ENCODE measurements at places on chromosomes 7 and 10.

GRCh38 chr10:34254596-34254995 lies 560.5 kb downstream of the PARD3 start:
- DNase-seq: no peak

GRCh38 chr10:58414270-58415041 lies 29.2 kb downstream of the TFAM start:
- peak; percentile 51 for DNase-seq

DNA sequence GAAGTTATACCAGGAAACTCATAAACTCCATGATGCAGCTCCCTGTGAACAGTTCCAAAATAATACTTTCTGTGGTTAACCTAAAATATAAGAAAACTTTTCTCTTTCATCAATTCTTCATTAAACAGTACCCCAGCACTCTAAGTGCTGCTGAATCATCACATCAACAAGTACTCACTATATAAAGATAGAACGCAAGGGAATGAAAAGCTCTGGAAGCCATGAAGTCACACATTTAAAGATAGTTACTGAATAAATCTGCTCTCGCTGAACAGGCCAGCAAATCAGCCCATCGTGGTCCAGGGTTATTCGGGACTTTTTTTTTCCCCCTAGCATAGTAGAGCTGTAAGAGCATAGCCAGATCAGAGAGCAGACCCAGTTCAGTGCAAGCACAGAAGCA lies 254.3 kb downstream of the IPMK start:
- no peak for DNase-seq

GRCh38 chr10:15365692-15366091 lies 5.4 kb downstream of the FAM171A1 start:
- no peak for DNase-seq

DNA sequence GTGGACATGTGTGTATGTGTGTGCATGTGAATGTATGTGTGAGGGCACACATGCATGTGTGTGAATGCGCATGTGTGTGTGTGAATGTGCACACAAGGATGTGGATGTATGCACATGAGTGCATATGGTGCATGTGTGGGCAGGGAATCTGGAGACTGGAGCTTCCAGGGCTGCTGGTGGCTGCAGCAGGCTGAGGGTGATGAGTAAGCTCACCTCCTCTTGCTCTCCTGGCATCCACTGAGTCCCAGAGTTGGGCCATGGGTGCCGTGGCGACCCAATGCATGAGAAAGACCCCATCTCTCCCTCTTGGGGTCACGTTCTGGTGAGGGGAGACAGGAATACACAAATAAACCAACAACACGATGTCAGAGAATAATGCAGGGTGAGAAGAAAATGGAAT lies 33.3 kb upstream of the COL13A1 start:
- no peak for DNase-seq

DNA sequence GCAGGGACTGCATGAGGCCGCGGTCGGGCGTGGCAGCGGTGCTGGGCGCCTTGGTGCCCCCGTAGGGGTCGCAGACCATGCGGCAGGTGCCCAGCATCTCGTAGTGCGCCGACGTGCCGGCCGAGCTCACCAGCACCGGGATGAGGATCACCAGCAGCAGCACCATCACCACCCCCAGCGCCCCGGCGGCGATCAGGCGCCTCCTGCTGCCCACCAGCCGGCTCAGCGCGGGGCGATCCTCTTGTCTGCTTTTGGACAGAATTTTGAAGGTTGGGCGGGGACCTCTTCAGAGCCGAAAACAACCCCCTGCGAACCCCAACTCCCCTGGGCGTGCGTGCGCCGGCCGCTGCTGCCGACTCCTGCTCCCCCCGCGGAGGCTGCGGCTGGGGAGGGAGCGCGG lies 779 bp downstream of the C1QL3 start:
- DNase-seq: no peak

GRCh38 chr7:30733691-30734090 lies 18.2 kb upstream of the INMT start:
- no peak for DNase-seq

- no peak for DNase-seq
Observed at GRCh38 chr7:120464104-120464503, 191.1 kb downstream of the KCND2 start.

DNA sequence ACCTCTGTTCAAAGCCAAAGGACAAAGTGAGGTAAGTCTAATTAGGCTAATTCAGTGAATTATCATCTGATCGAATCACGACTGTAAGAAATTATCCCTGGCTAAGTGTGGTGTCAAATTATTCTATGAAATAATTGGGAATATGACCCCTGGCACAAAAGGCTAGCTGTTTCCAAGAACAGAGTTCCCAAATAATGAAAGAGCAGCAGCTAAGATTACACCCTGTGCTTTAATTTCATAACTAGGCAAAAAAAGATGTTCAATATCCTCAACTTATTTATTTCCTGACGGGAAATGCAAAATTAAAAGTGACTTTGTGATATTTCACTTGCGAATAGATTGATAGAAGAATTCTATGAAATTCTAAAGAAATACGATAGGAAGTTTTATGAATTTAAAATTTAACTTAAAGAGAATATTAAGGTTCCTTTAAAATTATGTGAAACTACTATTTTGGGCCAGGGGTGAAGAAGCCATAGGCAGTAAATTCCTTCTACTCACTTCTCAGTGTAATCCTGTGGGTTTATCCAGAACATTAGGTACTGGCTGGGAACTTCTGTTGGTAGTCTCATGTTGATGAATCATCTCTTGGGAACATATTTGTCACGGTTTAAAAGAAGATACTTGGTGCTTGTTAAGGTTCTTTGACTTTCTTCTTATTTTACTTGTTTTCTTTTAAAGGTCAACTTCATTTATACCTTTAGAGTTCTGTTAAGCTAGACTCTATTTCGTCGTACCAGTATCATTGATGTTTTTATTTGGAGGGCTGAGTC lies 148.5 kb downstream of the POLR1F start:
- no peak for DNase-seq

DNA sequence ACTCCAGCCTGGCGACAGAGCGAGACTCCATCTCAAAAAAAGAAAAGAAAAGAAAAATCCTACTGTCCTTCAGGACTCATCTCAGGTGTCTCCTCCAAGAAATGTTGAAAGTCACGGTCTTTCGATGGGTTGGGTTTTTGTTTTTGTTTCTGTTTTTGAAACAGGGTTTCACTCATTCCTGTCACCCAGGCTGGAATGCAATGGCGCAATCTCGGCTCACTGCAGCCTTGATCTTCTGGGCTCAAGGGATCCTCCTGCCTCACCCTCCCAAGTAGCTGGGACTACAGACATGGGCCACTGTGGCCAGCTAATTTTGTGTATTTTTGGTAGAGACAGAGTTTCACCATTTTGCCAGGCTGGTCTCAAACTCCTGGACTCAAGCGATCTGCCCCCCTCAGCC lies 3.1 kb upstream of the SORBS1 start:
- no peak for DNase-seq

- DNase-seq: no peak
Observed at GRCh38 chr10:53744176-53744575, 971.6 kb upstream of the MBL2 start.

GRCh38 chr10:61564444-61564843 lies 98.3 kb upstream of the CABCOCO1 start:
- no peak for DNase-seq

GRCh38 chr7:129176916-129177710 lies 11.3 kb upstream of the SMO start:
- DNase-seq: no peak

DNA sequence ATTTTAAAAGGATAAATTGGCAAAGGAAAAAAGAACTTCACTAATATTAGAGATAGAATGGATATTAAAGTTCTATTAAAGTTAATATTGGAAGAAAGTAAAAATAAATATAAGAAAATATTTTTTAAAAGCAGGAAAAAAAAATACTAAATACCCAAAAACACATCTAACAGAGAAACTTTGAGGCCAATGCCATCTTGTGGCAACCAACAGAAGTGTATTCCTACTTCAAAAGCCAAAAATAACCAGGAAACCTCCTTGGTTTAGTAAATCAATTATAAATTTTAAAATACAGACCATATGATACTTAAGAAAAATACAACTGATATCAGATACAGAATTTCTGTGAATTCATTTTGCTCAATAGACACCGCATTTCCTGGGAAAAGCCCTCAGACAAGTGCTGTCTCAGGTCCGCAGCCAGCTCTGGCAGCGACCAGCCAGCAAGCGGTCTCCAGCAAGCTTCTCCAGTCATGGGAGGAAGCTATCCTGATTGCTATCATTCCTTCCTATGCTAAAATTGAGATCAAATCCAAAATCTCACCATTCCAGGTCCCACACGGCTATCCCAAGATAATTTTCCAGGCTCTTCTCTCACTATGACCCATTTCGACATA lies 65.3 kb downstream of the LMBR1 start:
- DNase-seq: no peak

DNA sequence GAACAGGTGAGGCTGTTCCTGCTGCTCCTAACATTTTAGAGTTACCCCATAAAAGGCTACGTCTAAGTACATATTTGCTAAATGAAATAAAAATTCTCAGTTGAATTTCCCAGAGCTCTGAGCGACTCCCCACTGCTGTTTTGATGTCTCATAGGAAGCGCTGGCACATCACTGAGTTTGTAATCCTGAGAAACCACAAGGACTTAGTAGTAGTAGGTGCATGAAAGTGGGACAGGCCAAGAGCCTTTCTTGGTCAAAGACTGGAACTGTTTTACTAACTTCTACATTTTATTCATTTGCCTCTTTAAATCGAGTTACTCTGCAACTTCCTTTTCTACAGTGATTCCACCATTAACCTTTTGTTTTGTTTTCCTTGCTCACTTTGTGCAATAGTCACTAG lies 85.9 kb downstream of the XPNPEP1 start:
- no peak for DNase-seq

- no peak for DNase-seq
Observed at GRCh38 chr10:29840516-29841276, 205.9 kb upstream of the SVIL start.

GRCh38 chr10:119006451-119007210 lies 22.9 kb upstream of the NANOS1 start:
- DNase-seq: peak; percentile 89

- DNase-seq: no peak
Observed at GRCh38 chr10:113971349-113971973, 72.2 kb upstream of the ADRB1 start.

DNA sequence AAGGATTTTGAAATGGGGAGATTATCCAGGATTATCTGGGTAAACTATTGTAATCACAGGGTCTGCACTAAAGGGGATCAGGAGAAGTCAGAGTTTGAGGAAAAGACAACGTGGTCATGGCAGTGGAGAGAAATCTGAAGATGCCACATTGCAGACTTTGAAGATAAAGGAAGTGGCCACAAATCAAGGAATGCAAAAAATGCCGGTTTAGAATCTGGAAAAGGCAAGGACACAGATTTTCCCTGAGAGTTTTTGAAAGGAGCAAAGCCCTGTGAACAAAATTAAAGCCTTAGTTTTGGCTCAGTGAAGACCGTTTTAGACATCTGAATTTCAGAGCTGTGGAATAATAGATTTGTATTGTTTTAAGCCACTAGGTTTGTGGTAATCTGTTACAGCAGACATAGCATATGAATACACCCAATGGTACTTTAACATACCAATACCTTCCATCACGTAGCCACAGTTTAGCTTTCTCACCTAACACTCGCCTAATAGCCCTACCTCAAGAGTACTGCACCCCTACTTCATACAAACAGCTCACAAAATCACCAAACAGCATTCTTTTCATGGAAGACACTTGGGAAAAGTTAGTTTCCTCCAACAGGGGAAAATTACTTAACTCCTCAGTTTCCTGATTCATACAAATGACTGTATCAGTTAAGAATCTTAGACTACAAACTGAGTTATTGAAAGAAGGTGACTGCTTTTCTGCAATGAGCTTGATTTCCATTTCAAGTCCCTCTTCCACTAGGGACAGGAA lies 446.5 kb downstream of the INHBA start:
- no peak for DNase-seq

- DNase-seq: no peak
Observed at GRCh38 chr10:102678068-102678400, 33.8 kb downstream of the TRIM8 start.

DNA sequence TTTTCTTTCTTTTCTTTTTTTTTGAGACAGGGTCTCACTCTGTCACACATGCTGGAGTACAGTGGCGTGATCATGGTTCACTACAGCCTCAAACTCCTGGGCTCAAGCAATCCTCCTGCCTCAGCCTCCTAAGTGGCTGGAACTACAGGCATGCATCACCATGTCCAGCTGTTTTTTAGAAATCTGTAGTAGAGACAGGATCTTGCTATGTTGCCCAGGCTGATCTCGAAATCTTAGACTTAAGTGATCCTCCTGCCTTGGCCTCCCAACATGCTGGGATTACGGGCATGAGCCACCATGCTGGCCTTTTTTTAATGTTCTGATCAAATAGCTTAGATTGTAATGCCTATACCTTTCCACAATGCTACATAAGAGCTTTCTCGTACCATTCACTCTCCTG lies 107.0 kb upstream of the KCTD7 start:
- DNase-seq: no peak

DNA sequence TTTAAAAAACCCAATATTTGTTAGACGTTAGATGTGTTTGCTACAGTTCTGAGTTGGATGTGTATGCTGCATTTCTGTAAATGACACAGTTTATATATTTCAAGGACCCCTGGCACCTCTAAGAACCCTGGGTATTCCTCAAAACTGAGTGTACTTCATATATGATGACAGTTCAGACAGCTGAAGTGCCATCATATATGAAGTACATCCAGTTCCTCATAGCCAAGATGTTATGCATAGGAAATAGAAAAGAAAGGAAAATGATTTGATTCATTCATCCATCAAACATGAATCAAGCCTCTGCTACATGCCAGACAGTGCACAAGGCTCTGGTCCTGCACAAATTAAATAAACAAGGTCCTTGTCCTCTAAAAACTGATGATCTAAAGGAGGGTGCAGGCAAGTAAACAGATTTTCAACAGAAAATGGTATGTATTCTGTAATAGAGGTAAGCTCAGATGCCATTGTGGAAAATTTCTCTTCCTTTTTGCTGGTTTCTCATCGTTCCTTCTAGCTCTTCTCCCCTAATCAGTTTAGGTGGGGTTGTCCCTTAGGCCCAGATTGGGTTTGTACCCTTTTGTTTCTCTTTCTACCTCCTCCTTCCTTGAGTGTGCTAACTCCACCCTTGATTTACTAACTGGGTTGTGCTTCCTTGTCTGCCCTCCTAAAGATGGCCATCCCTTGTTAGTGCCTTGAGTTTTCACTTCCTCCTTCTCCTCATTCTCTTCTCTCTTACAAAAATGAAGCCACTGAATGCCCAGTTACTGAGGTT lies 25.3 kb upstream of the SMIM30 start:
- no peak for DNase-seq

- DNase-seq: no peak
Observed at GRCh38 chr7:111780527-111780926, 218.2 kb upstream of the IMMP2L start.

GRCh38 chr10:128473911-128474310 lies 347.7 kb upstream of the MKI67 start:
- no peak for DNase-seq

DNA sequence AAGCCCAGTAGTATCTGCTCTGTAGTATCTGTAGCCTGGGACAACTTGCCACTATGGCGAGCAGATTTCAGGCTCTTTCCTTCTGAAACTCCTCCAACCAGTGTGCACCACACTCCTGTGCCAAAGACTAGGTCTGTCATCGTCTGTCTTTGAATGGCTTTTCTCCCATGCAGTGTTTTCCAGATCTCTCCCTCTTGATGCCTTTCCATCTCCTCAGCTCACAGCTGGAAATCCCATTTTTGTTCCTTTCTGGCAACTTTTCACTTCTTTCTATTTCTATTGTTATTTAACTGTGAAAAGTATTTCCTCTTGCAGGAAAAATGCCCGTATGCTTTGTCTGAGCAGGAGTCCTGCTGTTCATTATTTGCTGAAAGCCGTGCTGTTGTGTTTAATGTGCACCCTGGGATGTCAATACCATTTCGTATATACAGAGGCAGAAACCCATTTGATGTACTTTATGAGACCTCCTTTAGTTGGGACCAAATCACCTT lies 373.7 kb downstream of the PHTF2 start:
- no peak for DNase-seq

Measured in AG09319 (cell line).